ENCODE measurements at places on chromosomes 3 and 15. TPM values are rescaled to one million over a fixed set of nuclear protein-coding genes. Genes with fewer than 3 reads are reported as not detected.

PATL2 gene
- polyA plus RNA-seq: 0.10 TPM

PRTG gene
- polyA plus RNA-seq: 0.63 TPM

ZMYND10 gene
- 0.24 TPM for polyA plus RNA-seq

NOX5 gene
- polyA plus RNA-seq: not detected

- no peaks in the 10 kb centered on the region for H3K4me1 ChIP-seq
- no peaks in the 10 kb centered on the region for H3K27me3 ChIP-seq
- no peaks in the 10 kb centered on the region for H3K36me3 ChIP-seq
- no peak overlapping the region for H3K4me3 ChIP-seq
- DNase-seq: no peak
- no peak overlapping the region for H3K27ac ChIP-seq
Measured at GRCh38 chr3:54432975-54433374, 310.6 kb downstream of the CACNA2D3 start.

DNA sequence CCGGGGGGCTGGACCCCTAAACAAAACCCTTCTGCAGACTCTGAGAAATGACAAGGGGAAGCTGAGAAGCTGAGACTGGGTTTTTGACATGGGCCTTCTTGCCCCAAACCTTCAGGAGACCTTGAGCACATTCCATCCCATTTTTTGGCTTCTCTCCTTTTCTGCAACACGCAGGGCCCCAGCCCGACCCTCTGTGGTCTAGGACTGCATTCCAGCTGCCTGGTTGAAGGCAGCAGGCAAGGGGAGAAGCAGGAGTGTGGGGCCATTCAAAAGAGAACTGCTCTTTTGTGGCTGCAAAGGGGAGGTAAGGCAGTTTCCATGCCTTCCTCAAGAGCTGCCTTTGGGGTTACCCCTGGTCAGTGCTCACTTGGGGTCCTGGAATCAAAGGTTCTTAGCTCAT, 263.0 kb downstream of the TLE3 start:
- H3K36me3 ChIP-seq: no peaks in the 10 kb centered on the region
- no peak overlapping the region for H3K4me3 ChIP-seq
- no peaks in the 10 kb centered on the region for H3K27me3 ChIP-seq
- no peak for DNase-seq
- H3K27ac ChIP-seq: no peak overlapping the region

- no peak overlapping the region for H3K27ac ChIP-seq
- H3K27me3 ChIP-seq: peaks cover 20% of the 10 kb centered on the region
- no peak overlapping the region for H3K4me3 ChIP-seq
- no peak for DNase-seq
- H3K36me3 ChIP-seq: no peaks in the 10 kb centered on the region
Measured at GRCh38 chr3:197007953-197008352, 21.7 kb downstream of the MELTF start.

GRCh38 chr3:36891701-36892160, 53.1 kb downstream of the TRANK1 start:
- no peaks in the 10 kb centered on the region for H3K27me3 ChIP-seq
- no peaks in the 10 kb centered on the region for H3K36me3 ChIP-seq
- no peak overlapping the region for H3K4me3 ChIP-seq
- H3K27ac ChIP-seq: no peak overlapping the region
- DNase-seq: no peak

DNA sequence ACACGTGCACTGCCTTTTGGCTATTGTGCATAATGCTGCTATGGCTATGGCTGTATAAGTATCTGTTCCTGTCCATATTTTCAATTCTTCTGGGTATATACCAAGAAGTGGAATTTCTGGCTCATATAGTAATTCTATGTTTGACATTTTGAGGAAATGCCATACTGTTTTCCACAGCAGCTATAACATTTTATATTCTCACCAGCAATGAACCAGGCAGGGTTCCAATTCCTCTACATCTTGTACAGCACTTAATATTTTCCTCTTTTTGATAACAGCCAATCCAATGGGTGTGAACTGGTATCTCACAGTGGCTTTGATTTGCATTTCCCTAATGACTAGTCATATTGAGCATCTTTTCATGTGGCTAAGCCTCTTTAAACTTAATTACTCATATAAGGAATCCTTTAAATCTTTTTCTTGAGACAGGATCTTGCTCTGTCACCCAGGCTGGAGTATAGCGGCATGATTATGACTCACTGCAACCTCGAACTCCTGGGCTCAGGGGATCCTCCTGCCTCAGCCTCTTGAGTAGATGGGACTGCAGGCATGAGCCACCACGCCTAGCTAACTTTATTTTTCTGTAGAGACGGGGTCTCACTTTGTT, 38.1 kb upstream of the IGDCC4 start:
- H3K4me1 ChIP-seq: no peaks in the 10 kb centered on the region
- no peak overlapping the region for H3K27ac ChIP-seq
- no peaks in the 10 kb centered on the region for H3K27me3 ChIP-seq
- H3K36me3 ChIP-seq: peaks cover 37% of the 10 kb centered on the region

DNA sequence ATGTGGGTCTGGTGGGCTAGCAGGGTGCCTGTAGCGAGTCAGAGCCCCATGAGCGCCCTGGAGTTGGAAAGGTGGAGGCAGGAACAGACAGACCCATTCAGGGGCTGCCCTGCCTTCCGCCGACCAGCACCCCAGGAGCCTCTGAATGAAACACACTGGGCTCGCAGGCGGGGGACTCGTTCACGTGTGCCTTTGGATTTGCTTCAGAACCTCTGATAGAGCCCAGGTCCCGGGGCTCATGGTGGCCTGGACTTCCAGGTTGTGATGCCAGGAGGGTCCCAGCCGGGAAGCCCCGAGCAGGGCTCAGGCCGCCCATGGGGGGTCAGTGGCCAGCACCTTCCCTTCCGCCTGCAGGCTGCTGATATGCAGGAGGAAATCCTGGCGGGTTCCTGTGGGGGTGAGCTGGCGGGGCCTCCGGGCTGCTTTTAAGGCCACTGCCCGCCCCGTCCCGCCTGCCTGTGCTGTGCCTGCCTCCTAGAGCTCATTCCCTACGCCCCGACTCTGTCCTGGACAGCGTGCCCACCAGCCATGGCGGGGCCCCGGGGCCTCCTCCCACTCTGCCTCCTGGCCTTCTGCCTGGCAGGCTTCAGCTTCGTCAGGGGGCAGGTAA, at the start of gene STAB1:
STAB1 (plus strand) TSS at position 453 of the 610 bp plus-strand sequence; CDS start at position 529, 76 bp downstream.
- DNase-seq: no peak
- no peak within 1 kb of the TSS for H3K27ac ChIP-seq
- H3K36me3 ChIP-seq: no peaks in the 10 kb centered on the region
- no peaks in the 10 kb centered on the region for H3K4me1 ChIP-seq
- no peaks in the 10 kb centered on the region for H3K27me3 ChIP-seq
- no peak within 1 kb of the TSS for H3K4me3 ChIP-seq

- no peak overlapping the region for H3K4me3 ChIP-seq
- H3K27me3 ChIP-seq: no peaks in the 10 kb centered on the region
- no peaks in the 10 kb centered on the region for H3K4me1 ChIP-seq
- DNase-seq: no peak
- H3K36me3 ChIP-seq: peaks cover 3% of the 10 kb centered on the region
Measured at GRCh38 chr3:175913286-175913685, 1054.2 kb downstream of the NAALADL2 start.

DNA sequence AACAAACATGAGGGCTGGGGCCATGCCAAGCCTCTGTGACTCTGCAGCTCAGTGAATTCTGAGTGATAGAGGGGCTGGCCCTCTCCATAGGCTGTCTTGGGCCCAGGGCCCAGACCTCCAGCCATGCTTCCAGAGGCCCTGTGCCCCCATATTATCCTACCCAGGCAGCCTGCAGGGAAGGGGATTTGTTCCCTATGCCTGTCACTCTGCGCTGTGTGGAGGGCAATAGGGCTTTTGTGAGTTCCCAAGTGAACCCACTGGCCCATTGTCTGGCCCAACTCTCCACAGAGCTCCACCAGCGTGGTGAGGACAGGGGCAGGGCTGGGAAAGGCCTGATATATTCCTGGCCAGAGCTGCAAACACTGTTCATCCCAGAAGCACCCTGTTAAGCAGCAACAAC, 113.2 kb downstream of the EPHB1 start:
- no peak overlapping the region for H3K4me3 ChIP-seq
- no peaks in the 10 kb centered on the region for H3K36me3 ChIP-seq
- no peaks in the 10 kb centered on the region for H3K27me3 ChIP-seq
- no peaks in the 10 kb centered on the region for H3K4me1 ChIP-seq
- no peak overlapping the region for H3K27ac ChIP-seq

DNA sequence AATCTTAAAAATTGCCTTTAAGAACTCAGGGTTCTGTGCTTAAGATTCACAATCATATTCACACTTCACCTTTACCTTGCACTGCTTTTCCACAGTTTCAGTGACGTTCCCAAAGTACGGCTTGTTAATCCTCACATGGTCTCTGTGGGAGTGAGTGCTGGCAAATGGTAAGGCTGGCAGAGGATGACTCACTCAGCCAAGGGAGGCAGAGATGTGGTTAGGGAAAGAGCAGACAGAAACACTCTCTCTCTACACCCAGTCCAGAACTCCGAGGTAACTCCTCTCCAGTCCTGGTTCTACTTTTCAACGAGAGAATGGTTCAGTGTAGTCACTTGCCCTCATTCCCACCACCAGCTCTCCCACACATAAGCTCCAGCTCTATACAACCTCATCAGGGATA, 33.1 kb downstream of the RASGRP1 start:
- H3K4me1 ChIP-seq: no peaks in the 10 kb centered on the region
- H3K27ac ChIP-seq: no peak overlapping the region
- no peaks in the 10 kb centered on the region for H3K36me3 ChIP-seq
- H3K4me3 ChIP-seq: no peak overlapping the region
- no peaks in the 10 kb centered on the region for H3K27me3 ChIP-seq

DNA sequence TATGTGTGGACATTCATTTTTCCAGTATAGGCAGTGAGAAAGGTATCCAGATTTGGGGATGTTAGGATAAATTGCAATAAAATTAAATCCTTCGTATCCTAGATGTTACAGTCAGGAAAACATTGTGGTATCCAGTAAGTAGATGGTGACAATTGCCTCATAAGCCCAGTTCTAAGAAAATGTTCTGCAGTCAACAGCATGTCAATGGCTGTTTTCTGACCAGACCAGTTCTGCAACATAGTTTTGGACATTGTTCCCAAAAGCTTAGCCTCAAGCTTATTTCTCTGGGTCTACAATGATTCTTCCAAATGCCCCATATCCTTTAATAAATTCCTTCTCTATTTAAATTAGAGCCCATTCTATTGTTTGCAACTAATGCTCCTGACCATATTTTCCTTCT, 480.7 kb downstream of the FHIT start:
- H3K36me3 ChIP-seq: peaks cover 5% of the 10 kb centered on the region
- peaks cover 37% of the 10 kb centered on the region for H3K4me1 ChIP-seq
- H3K4me3 ChIP-seq: no peak overlapping the region
- no peaks in the 10 kb centered on the region for H3K27me3 ChIP-seq
- H3K27ac ChIP-seq: peak overlapping the region; percentile 82
- peak; percentile 33 for DNase-seq

- H3K27ac ChIP-seq: no peak within 1 kb of the TSS
- H3K4me1 ChIP-seq: no peaks in the 10 kb centered on the region
- peak within 1 kb of the TSS; percentile 72 for H3K4me3 ChIP-seq
- peaks cover 45% of the 10 kb centered on the region for H3K27me3 ChIP-seq
Measured at GRCh38 chr15:38564557-38565286, at the start of gene RASGRP1. Gene RASGRP1 (minus strand): TSS chr15:38564814. CDS start chr15:38564628, 186 bp downstream.

DNA sequence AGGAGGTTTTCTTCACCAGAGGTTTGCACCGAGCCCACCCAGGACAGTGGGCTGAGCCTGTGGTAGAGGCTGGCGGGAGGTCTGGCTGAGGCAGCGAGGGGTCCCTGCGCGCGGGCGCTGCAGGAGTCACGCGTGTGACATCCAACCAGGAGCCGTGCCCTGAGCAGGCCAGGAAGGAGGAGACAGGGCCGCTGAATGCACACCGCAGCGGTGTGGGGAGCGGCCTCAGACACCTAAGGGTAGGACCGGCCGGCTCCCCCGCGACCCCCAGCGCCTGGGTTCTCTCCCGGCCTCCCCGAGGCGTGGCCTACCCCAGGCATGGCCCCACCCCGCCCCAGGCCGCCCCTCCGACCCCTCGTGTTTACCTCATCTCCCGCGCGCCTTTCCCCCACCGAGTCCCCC, 412 bp downstream of the SLC41A3 start:
- DNase-seq: peak; percentile 65
- peak overlapping the region; percentile 75 for H3K4me3 ChIP-seq
- H3K27ac ChIP-seq: no peak overlapping the region
- no peaks in the 10 kb centered on the region for H3K27me3 ChIP-seq
- H3K4me1 ChIP-seq: 0 out of 2 replicates have a peak, but pooled peaks cover 5% of the 10 kb centered on the region

- H3K4me1 ChIP-seq: no peaks in the 10 kb centered on the region
- no peak for DNase-seq
Measured at GRCh38 chr3:52593103-52593502, 56.7 kb downstream of the UQCC5 start.

GRCh38 chr15:72312605-72313447, 7.1 kb downstream of the CELF6 start:
- no peak overlapping the region for H3K4me3 ChIP-seq
- H3K27me3 ChIP-seq: peaks cover 19% of the 10 kb centered on the region
- no peaks in the 10 kb centered on the region for H3K4me1 ChIP-seq
- no peaks in the 10 kb centered on the region for H3K36me3 ChIP-seq

- no peak for DNase-seq
- H3K4me3 ChIP-seq: no peak overlapping the region
- H3K4me1 ChIP-seq: peaks cover 17% of the 10 kb centered on the region
- H3K27me3 ChIP-seq: no peaks in the 10 kb centered on the region
- H3K27ac ChIP-seq: no peak overlapping the region
- H3K36me3 ChIP-seq: no peaks in the 10 kb centered on the region
Measured at GRCh38 chr3:77562089-77562488, 522.2 kb downstream of the ROBO2 start.

GRCh38 chr3:16441371-16441875, 72.1 kb downstream of the RFTN1 start:
- no peak overlapping the region for H3K27ac ChIP-seq
- no peaks in the 10 kb centered on the region for H3K4me1 ChIP-seq
- no peaks in the 10 kb centered on the region for H3K36me3 ChIP-seq
- no peaks in the 10 kb centered on the region for H3K27me3 ChIP-seq

Measured in GM23338 (cell line).